ENCODE measurements at places on chromosomes 13 and 19. TPM values are rescaled to one million over a fixed set of nuclear protein-coding genes. Genes with fewer than 3 reads are reported as not detected.

The TTC9B gene
- not detected for total RNA-seq

The PTGER1 gene
- total RNA-seq: not detected

The FGF21 gene
- not detected for total RNA-seq

The WDR88 gene
- total RNA-seq: not detected

The ZNF443 gene
- total RNA-seq: 15.8 TPM

The PEAK3 gene
- not detected for total RNA-seq

The CGB2 gene
- not detected for total RNA-seq

The KLK2 gene
- not detected for total RNA-seq

The ERICH4 gene
- not detected for total RNA-seq

The ZNF284 gene
- total RNA-seq: 5.6 TPM

The CYP4F8 gene
- total RNA-seq: not detected

The ASPDH gene
- not detected for total RNA-seq

The ZNF383 gene
- total RNA-seq: 6.8 TPM

The MISP3 gene
- total RNA-seq: 0.68 TPM

The REEP6 gene
- 4.8 TPM for total RNA-seq

The NOTCH3 gene
- total RNA-seq: 17.1 TPM

The IGFL1 gene
- total RNA-seq: not detected

The FBN3 gene
- 33.0 TPM for total RNA-seq

The SERTM1 gene
- not detected for total RNA-seq

The NDUFA11 gene
- total RNA-seq: 197 TPM
